Tibial nerve (tissue), 4 donors: ENCODE measurements at places on chromosomes 1 and 21. TPM values are rescaled to one million over a fixed set of nuclear protein-coding genes. Genes with fewer than 3 reads are reported as not detected.

GRCh38 chr1:116908820-116909511, 750 bp upstream of the PTGFRN start:
- DNase-seq: no peak

DNA sequence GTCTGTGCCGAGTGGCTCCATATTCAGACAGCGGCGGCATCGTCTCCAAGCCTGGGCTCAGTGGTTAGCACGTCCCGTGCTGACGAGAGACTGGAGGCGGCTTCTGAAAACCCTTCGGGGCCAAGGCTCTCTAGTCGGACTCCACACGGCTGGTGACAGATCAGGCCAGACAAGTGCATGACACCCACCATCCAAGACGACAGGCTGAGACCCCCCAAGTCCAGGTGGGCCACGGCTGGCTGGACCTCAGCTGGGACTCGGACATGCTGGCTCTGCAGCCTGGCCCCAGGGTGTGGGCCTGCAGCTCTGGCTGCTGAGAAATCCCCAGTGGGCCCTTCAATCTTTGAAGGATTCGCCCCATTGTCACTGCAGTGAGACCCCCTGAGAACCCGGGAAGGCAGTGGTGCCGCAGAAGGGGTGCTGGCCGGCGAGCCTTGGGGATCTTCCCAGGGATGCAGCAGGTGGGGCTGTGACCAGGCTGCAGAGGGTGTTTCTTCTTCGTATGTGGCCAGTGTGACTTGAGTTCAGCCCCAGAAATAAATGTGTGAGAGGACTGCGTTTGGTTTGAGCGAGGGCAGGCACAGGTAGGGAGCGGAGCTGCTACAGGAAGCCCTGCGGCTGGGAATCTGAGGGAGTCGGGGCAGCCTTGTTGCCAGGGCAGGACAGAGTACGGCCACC, 15.9 kb upstream of the SLC19A1 start:
- DNase-seq: peak; percentile 7

DNA sequence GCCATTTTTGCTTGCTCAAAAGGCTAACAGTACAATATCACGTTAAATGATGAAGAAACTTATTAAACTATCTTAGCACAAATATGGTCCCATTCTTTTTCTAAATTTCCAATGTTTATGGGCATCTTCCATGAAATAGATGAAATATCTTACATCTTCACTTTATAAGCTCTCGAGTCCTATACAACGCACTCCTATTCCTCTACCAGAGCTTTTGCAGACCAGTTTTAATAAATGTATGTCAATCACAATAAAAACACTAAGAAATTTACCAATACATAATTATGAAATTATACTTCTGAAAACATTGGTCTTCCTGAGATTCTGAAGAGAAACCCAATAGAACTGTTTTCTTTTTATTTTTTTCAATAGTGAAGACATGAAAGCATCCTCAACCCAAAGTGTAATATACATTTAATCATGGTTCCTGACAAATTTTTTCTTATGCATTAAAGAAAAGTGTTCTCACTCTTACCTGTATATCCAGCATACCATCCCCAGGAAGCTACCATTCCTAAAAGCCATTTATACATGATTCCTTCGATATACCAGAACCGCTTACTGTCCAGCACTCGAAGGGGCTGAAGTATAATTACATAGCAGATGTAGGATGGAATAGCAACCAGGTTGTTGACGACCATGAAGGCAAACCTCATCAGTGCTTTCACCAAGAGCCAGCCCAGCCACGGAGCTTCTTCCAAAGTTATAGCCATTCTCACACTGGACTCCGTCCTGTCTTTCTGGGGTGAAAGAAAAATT, 1.8 kb downstream of the LPGAT1 start:
- no peak for DNase-seq

DNA sequence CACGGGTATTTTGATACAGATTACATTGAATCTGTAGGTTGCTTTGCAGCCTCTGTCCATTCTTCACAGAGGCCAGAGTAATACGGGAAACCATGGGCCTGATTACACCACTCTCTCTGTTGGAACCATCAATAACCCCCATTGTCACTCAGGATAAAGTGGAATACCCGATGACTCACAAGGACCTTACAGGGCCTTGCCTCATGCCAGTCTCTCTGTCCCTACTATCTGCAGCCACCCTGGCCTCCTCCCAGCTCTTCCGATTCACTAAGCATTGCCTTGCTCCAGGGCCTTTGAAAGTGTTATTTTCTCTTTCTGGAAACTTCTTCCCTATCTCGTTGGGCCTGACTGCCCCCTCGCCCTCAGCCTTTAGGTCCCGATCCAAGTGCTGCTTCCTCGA, 61.7 kb downstream of the HMGB4 start:
- no peak for DNase-seq

DNA sequence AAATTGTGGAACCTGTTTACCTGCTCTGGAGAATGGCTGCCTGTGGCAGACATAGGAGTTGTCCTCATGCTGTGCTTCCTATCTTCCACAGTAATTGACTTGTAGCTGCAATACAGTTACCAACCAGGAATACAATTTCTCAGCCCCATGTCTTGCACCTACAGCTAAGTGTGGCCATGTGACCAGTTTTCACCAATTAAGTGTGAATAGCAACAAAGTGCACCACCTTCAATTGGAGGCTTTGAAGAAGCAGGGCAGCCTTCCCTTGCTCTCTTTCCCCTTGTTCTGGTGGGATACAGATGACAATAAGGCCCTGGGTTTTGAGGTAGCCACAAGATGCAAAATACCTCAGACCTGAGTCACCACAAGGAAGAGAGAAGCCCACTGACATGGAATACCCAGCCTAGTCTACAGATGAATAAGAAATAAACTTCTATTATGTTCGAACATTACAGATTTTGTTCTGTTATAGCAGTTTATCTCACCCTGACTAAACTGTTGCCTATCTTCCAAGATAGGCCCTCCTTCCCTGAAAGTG, 70.2 kb upstream of the S1PR1 start:
- no peak for DNase-seq

GRCh38 chr1:18907917-18908845, 5.8 kb upstream of the ALDH4A1 start:
- DNase-seq: no peak

DNA sequence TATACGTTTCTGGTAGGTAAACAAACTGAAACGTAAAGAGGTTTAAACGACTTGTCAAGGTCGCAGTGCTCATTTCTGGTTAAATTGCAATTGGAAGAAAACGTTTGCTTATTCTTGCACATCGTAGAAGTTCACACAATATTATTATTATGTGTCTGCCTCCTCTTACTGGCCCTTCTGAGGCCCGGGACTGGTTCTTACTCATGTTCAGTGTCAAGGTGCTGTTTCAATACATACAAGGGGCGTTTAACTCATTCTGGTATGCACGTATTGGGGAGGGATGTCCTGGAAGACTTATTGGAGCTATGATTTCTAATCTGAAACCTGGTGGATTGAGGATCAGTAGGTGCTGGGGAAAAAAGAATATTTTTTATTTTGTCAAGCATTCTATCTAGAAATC, 932 bp downstream of the RPF1 start:
- no peak for DNase-seq

DNA sequence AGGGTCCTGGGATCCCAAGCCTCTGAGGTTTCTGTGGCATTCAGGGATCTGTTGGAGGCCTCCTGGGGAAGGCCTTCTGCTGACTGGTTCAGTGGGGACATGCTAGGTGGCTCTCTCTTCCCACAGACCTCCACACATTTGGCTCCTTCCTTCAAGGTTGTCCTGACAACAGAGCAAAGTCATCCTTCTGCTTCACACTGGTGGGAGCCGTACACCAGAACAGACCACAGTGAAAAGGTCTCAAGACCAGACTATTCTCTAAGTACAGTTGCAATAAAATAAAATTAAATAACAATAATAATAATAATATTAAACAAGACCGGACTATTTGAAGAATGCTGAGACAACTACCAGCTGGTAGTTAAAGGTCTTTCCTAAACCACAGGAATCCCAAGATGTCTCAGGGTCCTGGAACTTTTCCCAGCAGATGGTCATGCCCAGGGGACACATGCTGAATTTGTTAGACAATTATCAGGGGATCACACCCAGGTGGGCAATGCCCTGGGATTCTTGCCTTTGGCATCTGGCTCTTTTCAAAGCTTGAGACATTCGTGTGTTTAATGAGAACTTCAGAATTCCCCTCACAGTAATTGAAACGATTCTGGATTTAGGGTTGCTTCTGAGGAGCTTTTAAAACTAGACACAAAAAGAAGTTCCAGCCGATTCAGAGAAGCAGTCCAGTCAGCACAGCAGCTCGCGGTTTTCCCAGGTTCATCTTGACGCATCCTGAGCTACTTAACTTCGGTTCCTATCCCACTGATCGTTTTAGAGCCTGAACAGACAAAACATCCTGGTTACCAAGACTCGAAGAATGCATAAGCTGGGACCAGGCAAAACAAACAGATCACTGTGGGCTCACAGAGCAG, 22.9 kb downstream of the HTR1D start:
- DNase-seq: no peak

DNA sequence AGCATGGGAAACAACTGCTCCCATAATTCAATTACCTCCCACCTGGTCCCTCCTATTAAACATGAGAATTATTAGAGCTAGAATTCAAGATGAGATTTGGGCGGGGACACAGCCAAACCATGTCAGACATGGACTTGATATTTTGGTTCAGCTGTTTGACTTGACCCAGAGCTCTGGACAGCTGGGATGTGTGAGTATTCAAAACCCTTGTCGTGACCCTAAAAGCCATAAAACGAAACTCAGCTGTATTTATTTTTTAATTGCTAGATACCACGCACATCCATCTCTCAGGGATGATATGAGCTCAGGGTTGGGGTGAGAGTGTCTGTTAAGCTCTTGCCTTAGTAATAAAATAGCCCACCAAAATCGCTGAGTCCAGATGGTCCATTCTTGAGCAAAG, 45.4 kb downstream of the RCSD1 start:
- no peak for DNase-seq

DNA sequence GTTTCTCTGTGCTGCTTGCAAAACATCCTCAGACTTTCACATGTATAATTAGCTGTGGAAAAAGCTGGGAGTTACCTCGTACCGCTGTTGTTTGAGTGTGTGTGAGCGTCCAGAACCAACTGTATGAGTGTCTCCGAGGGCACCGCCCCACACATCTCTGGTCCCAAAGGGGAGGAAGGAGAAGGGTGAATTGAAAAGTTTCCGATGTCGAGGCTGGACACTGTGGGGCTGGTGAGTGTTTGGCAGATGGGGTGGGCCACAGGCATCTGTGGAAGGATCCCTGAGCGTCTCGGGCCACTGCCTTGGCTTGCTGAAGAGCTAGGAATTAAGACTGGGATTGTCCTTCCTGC, 1.2 kb downstream of the ATP2B4 start:
- DNase-seq: peak; percentile 36

DNA sequence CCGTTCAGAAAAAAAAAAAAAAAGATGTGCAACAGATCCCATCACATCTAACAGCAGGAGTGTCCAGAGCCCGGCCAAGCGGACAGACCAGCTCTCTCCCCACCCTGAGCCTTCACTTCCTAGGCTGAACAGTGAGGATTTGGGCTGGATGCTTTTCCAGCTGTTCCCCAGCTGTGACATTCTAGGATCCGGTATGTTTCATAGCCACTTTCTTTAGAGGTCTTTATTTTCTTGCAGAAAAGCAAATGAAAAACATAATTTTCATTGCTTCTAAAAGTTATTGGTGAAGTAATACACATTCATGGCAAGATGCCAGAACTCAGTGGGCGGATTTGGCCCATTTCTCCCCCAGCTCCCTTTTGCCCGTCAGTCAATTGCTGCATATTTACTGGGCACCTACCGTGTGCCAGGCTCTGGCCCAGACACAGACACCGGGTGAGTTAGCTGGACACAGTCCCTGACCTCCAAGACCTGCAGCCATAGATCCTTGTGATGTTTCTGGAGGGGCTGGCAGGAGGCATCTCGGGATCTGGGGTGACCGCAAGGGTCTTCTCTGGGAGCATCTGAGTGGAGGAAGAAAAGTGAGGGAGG, 213.7 kb upstream of the VAMP3 start:
- DNase-seq: no peak

- peak; percentile 34 for DNase-seq
These were observed 538 bp downstream of the GBP2 start for GRCh38 chr1:89125240-89125912.

- no peak for DNase-seq
These were observed 18.7 kb downstream of the SLC9A1 start for GRCh38 chr1:27136236-27136551.

Gene CFHR1
- total RNA-seq: not detected

Gene PCSK9
- 1.2 TPM for total RNA-seq

Gene MAP3K7CL
- 4.8 TPM for total RNA-seq

Gene CD1B
- not detected for total RNA-seq

Gene LSM10
- total RNA-seq: 27.5 TPM

Gene SLC25A34
- 23.7 TPM for total RNA-seq

Gene BECN2
- not detected for total RNA-seq
